Cortex of kidney (tissue), 1 donor: ENCODE measurements at places on chromosomes 13 and 19.
A peak's percentile ranks its signal among the peaks of the same experiment; 100 is the strongest.

- no peak for DNase-seq
Observed at GRCh38 chr13:21698817-21699679, 28.2 kb downstream of the FGF9 start.

- DNase-seq = no peak
Observed at GRCh38 chr13:113421673-113422270, 31.5 kb downstream of the ADPRHL1 start.

DNA sequence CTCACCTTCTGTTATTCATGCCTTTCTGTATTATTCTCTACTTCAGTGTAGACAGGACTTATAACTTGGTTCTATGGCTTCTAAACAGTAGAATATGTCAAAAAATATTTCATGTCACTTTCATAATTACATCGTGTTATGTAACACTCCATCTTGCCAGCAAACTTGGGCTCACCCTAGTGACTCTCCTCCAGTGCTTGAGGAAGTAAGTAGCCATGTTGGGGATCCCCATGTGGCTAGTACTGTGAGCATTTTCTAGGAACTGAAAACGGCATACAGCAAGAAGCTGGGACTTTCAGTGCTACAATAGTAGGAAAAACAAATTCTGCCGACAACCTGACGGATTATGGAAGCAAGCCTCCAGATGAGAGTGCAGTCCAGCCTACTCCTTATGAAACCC, 495.6 kb downstream of the SLITRK6 start:
- no peak for DNase-seq

- no peak for DNase-seq
Observed at GRCh38 chr19:9531933-9532332, 6.5 kb downstream of the ZNF426 start.

DNA sequence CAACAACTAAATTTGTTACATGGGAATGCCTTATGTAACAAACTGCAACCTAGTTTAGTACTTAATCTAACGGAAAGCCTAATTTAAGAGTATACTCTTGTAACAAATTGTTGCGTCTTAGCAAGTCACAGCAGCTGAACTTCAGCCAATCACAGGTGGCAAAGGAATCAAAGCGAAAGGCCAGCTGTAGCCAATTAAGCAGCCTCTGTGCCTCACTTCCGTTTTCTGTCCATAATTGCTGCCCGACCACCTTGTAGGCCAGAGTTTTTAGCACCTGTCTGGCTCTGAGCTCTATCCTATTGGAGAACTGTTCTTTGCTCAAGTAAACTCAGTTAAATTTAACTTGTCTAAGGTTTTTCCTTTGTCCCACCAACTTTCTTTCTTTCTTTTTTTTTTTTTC, 18.1 kb upstream of the HSPH1 start:
- DNase-seq = no peak

DNA sequence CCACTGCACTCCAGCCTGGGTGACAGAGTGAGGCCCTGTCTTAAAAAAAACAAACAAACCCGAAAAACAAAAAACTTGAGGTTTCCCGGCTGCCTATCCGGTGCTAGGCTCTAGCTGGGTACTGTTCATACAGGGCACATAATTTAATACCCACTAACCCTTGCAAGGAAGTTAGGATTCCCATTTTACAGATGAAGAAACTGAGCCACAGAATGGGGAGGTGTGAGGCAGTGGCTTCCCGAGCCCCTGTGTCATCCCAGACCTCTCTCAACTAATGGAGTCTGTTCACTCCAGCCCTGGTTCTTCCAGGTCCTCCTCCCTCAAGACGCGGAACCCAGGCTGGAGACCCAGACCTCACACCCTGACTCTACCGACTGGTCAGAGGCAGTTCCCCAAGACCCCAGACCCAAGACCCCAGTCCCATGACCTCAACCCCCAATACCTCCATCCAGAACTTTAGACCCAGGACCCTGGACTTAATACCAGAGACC, 576 bp downstream of the APBA3 start:
- no peak for DNase-seq

GRCh38 chr13:49343255-49343654, 95.5 kb downstream of the CDADC1 start:
- DNase-seq = no peak

DNA sequence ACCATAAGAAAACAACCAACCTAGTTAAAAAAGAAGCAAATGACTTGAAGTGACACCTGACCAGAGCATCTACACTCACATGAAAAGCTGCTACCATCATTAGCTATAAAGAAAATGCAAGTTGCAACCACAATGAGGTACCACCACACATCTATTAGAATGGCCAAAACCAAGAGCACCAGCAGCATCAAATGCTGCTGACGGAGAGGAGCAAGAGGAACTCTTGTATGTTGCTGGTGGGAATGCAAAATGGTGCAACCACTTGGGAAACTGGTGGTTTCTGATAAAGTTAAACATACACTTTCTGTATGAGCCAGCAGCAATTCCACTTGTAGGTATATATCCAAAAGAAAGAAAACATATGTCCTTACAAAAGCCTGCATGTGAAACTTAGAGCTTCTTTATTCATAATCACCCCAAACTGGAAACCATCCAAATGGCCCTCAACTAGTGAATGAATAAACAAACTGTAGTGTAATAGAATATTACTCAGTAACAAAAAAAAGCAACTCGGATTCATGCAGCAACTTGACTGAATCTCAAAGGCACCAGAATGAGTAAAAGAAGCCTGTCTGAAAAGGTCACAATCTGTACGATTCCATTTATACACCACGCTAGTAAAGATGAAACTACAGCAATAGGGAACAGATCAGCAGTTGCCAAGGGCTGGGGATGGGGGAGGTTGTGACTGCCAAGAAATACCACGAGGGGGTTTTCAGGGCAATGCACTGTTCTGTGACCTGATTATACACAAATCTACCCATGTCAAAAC, 60.9 kb upstream of the RANBP3 start:
- DNase-seq = no peak

- no peak for DNase-seq
Observed at GRCh38 chr19:42568006-42568405, 26.7 kb downstream of the CEACAM8 start.

- DNase-seq = no peak
Observed at GRCh38 chr13:111468037-111468959, 147.9 kb downstream of the TEX29 start.

DNA sequence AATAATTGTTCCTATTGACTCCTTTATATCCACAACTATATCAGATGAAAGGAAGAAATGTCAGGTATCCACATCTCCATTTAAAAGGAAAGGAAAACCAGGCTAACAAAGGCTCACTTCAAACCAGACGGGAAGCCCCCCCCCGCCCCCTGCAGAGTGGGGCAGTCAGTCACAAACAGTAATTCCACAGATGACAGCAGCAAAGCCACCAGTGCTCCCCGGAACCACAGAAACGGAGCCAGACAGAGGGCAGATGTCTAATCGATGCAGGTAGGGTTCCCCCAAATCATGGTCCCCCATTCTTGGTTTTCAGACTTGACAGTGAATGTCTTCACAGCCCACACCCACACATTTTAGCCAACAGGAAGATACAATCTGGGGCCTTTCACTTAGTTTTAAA, 100.8 kb downstream of the STK24 start:
- no peak for DNase-seq

GRCh38 chr13:49844181-49844580, 51.7 kb upstream of the KPNA3 start:
- peak; percentile 5 for DNase-seq

DNA sequence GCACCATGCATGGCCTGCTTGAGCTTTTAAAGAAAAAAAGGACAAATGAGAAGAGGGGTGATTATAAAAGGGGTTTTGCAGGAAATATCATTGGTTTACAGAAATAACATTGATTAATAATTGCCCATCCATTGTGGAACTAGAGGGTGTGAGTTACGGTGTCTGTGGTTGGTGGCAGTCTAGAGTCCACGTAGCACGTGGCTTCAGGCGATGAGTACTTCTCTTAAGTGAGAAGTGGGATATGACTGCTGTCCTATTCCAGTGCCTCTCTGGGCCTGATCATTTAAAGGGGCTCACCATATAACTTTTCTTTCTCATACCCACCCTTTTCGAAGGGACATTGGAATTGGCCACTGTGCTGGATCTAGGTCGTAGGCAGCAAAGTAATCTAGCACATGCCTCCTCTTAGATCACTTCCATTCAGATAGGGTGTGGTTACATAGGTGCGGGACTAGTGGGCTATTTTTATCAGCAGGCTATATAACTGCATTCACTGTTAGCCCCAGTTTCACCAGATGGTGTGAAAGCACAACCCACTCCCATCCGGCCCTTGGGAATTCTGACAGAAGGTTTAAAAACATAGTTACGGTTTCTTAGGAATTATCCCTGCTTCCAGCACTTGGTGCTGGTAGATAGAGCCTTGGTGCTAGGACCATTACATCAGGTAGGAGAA, 19.9 kb downstream of the PPP5C start:
- no peak for DNase-seq

DNA sequence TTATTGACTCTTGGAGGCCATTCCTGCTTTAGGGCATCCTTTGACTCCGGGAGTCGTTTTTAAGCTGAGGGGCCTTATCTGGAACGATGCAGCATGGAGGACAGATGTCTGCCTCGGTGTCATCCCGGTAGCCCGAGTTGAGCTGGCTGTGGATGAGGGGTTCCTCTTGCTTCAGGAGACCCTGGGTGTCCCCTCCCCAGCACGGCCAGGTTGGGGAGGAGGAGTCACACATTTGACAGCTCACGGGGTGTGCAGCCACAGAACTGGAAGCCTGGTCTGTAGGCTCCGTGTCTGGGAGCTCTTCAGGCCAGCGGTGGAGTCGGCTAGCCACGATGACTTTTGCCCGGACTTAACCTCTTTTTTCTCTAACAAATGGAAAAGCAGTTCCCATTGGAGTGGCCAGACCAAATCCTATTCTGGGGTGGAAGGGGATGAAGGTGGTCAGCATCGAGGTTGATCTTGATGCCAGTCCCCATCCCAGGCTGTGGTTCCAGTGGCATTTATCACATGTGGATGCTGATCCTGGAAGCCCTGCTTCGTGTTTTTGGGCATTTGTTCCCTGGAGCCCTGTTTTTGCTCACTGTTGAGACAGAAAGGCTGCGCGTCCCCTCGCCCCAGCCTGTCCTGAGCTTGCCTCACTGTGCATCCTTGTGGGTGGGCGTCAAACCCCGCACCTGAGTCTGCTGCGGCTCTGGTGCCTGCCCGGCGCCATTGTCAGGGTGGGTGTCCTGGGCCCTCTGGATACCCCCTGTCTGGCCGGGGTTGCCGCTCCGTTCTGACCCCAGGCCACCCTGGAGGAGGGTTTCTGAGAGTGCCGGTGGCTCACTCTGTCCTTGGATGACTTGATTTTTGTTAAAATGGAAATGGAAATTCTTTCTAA, 12.0 kb downstream of the TFDP1 start:
- no peak for DNase-seq

- no peak for DNase-seq
Observed at GRCh38 chr19:661427-662196, 1.4 kb downstream of the RNF126 start.

GRCh38 chr19:55097864-55098715, 19.3 kb downstream of the PPP1R12C start:
- DNase-seq = no peak

DNA sequence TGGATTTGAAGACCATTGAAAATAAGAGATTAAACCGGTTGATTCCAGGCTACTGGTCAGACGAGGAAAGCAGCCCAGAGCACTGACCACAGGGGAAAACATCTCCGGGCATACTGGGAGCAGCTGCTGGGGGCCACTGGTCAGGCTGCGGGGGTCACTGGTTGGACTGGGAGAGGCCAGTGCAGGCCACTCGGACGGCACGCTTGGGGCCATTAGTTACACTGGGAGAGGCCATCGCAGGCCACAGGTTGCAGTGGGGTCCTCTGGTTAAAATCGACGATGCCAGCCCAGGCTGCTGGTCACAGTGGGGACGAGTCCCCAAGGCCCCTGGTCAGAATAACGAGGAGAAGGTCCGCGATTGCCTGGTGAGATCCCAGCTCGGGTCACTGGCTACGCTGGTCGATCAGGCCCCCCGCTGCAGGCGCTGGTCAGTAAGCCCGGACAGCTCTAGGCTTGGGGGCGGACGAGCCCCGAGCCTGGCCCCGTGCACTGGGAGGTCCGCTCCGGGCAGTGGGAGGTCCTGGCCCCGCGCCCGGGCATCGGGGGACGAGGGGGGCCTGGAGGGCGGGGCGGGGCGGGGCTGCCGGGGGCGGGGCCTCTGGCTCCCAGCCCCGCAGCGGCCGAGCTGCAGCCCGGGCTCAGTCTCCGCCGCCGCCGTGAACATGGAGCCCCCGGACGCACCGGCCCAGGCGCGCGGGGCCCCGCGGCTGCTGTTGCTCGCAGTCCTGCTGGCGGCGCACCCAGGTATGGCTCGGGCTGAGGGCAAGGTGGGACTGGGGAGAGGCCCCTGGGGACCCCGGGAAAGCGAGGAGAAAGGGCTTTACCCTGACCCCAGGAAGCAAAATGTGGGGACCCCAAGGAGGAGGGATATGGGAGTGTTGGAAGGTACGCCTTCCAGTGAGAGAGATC, at the start of gene BCAM:
Gene BCAM (plus strand): TSS at position 641 of the 909 bp plus-strand sequence. CDS start 22 bp downstream, at position 663.
- no peak for DNase-seq

DNA sequence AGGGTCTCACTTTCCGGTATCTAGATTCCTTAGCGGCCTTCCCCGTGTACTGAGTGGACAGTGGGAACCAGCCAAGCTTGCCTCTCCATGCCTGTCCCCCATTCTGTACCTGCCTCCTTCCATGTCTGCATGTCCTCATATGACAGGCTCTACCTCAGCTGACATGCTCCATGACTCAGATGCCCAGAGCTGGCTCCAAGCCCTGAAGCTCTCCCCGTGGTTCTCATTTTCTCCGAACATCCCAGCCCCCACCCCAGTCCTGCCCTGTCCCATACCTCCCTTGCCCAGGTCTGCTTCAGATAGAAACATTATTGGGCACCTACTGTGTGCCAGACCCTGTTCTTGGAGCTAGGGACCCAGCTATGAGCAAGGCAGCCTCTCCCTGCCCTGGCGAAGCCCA, 17.1 kb upstream of the SHFL start:
- no peak for DNase-seq

DNA sequence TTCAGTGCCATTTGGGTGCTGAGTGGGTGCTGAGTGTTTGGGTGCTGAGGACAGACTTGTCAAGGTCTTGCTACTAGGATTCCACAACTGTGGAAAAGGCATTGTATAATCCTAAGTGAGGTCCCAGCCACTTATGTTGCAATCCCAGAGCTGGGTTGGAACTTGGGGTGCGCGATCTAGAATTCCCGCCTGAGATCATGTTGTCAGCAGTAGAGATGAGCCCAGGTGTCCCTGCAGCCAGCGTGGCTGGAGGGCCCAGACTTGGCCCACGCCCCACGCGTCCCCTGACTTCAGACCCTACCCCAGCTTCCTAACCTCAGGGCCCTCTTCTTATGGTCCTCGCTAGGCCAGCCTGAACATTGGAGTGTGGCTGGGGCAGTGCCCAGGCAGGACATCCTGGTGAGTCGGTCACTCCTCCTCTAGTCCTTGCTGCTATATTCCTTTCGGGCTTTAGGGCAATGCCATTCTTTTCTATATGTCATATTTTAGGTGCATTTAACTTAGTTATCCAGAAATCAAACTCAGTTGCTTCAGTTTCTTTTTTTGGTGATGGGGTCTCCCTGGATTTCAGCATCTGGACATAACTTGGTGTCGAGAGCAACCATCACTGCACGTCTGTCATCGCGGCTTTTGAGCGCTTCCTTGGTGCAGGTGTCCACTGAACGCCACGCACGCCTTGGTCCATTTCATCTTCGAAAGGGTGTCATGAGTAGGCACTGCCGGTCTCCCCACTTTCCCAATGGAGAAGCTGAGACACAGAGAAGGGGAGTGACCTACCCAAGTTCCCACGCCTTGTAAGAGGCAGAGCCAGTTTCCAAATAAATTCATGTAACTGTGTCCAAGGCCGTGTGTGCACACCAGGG, 46.4 kb upstream of the F7 start:
- no peak for DNase-seq

- DNase-seq = no peak
Observed at GRCh38 chr19:2089727-2090053, 6.4 kb downstream of the MOB3A start.
